IMR-90 (cell line): ENCODE measurements at places on chromosomes 2 and 18. TPM values are rescaled to one million over a fixed set of nuclear protein-coding genes. Genes with fewer than 3 reads are reported as not detected.

RAB11FIP5 gene
- total RNA-seq: 21.4 and 21.5 TPM in 2 replicates

SERPINB4 gene
- total RNA-seq: not detected in 2 replicates

ITGB1BP1 gene
- 48.6 and 61.1 TPM in 2 replicates for total RNA-seq

GRCh38 chr2:129883121-129883520 is 96.3 kb upstream of the RAB6C start:
- no peak for DNase-seq

- no peak for DNase-seq
These were observed 64.0 kb downstream of the LPIN1 start for GRCh38 chr2:11810237-11810977.

DNA sequence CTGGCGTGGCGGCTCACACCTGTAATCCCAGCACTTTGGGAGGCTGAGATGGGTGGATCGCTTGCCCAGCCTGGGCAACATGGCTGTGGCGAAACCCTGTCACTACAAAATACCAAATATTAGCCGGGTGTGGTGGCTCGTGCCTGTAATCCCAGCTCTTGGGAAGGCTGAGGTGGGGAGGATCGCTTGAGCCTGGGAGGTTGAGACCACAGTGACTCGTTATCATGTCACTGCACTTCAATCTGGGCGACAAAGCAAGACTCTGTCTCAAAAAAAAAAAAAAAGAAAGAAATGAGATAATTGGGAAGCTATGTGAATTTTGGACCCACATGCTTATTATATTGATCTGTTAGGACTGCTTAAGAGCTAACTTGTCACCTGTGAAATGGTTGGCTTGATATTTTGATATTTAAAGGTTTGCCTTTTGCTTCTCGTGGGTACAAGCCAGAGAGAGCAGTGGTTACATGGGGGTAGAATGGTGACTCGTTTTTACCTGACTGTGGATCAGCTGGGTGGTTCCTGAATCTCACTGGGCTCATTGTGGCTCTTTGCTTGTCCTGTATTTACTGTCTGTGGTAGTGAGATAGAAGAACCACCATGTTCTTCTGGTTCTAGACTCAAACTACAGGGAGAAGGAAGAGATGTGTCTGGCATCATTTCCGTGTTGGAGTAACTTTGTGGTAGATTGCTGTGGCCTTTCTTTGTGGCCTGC is 28.9 kb downstream of the ZNF532 start:
- peak; percentile 53 for DNase-seq

DNA sequence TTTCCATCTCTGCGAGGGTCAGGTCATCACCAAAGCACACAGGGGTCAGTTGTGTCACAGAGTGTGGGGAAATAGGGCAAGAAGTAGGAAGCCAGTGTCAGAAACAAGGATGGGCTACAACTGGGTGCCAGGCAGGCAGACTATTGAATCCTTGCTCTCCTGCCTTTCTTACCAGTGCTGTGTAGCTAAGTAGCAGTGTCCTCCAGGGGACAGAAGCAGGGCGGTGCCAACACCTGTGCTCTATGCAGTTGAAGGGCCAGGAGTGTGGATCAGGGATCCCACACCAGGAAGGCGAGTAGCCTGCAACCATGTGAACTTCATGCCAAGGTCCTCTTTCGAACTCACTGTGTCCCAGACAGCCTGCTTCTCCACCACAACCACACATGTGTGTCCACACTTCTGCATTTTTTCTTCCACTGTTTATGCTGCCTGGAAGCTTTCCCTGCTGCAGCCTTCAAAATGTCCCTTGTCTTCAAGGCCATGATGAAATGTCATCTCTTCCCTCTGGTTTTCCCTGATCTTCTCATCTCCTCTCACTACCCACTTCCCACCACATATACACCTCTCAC is 25.4 kb upstream of the REG3G start:
- DNase-seq: no peak

- no peak for DNase-seq
These were observed 72.8 kb downstream of the SFXN5 start for GRCh38 chr2:72998724-72999123.

- peak; percentile 34 for DNase-seq
These were observed 18.5 kb upstream of the CCDC93 start for GRCh38 chr2:118032169-118033013.

DNA sequence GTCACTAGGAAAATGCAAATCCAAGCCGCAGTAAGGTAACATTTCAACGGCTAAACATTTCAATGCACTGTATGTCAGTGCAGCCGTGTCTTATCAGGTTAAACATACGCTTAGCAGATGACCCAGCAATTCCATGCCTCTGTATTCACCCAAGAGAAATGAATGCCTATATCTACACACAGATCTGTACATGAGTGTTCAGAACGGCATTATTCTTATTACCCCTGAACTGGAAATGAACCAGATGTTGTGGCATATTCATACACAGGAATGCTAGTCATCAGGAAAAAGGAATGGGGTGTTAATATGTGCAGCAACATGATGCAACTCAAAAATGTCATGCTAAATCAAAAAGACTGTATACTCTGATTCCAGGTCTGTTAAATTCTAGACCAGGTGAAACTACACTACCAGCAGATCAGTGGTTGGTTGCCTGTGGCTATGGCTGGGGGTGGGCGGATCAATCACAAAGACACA is 80.4 kb upstream of the RPL31 start:
- peak; percentile 88 for DNase-seq
